Brain microvascular endothelial cell (primary cell): ENCODE measurements at places on chromosomes 13 and 19.

DNA sequence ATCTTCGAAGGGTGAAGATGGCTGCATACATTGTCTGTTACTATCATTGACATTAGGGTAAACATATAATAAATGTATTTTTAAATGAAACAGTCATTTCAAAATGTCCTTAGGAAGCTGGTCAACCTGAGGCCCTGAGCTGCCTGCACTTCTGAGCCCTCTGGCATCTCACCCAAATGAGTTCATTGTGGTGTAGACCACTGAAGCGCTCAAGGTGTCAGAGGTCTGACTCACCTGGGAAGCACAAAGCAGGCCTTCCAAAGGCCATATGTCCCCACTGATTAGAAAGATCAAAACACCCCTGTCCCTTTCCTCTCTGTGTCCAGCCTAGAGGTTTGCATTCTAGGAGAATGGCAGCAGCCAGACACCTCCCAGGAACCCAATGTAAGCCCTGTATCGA, 59.6 kb downstream of the COL4A2 start:
- DNase-seq: no peak

DNA sequence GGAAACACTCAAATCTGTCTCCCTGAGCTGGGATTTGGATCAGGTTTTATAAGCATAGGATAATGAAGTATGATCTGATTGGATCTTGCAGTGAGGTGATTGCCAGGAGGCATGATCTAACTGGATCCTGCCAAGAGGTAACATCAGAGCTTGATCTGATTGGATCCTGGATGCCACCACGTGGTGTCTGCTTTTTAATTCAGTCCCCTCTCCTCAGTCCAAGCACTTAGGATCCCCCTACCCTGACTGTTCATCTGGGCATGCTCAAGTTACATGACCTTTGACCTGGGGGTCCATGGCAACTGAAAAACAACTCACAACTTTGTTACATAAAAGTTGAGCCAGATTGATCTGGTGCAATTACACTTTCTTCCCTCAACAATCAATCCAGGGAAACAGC, 47.5 kb upstream of the LSM14A start:
- DNase-seq: no peak

GRCh38 chr13:27139565-27139964, 32.0 kb downstream of the USP12 start:
- DNase-seq: no peak

DNA sequence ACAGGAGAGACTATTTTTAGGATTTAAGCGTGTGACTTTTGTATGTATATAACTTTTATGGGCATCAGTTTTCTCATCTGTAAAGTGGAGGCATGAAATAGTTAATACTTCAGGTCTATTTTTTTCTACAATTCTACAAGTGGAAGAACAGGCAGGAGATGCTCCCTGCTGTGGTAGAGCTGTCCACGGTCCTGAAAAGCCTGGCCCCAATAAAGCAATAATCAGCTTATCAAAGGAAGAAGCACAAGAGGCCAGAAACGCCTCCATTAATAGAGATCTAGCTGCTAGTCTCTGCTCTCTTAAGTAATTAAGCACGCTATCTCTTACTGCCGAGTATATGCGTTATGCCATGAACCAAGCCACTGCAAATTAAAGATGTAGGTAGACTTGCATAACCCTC, 28.0 kb upstream of the WASF3 start:
- DNase-seq: peak; percentile 62

DNA sequence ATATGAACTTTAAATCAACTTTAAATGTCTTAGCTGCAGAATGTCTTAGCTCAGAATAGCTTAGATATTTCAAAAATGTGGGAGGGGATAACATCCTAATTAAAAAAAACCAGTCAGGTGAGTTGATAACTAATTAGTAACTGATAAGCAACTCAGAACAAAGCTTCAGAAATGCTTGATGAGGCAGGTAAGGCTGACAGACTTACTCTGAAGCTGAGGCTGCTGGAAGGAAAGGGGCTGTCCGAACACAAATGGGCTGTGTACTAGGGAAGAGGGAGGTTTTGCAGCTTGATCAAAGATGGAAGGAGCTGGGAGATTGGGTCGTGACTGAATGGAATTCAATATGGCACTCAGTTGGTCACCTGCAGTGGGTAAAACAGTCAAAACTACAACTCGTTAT, 91.2 kb upstream of the FBXL3 start:
- no peak for DNase-seq

- no peak for DNase-seq
These were observed 36.8 kb downstream of the SERP2 start for GRCh38 chr13:44410328-44410859.

- DNase-seq: no peak
These were observed 139.6 kb downstream of the CACNA1A start for GRCh38 chr19:13366529-13367143.

- DNase-seq: peak; percentile 57
These were observed 44.8 kb downstream of the MBNL2 start for GRCh38 chr13:97266772-97267417.

- DNase-seq: no peak
These were observed 80.4 kb upstream of the TEX29 start for GRCh38 chr13:111239764-111240670.
